Head of caudate nucleus (tissue), 42 donors: ENCODE measurements at places on chromosomes 3 and 15.

DNA sequence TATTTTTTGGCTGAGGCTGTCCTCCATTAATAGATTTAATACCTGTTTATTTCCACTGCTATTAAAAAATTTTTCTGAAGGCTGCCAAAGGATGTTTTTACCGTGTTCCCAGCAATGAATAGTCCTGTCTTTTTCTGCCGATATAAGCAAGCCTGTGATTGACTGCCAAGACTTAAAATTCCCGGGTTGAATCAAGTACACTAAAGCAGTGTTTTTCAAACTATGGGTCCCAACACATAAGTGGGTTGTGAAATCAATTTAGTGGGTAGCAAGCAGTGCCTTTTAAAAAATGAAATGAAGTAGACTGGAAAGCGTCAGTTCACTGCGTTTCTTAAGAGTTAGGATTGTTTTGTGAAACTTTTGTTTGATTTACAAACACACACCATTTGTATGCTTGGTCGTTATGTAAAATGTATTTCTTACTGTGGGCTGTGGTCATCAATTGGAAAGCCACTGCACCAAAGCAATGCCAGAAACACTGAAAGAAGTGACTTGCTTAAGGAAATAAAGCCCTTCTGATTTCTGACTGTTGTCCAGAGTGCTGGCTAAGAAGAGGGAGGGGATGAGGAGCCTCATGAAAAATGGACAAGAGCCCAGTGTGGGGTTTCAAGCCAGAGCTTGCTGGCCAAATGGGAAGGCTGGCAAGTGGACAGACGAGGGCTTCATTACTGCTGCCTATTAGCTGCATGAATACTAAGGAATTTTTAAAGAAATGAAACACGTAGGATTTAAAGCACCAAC is 206.0 kb downstream of the THRB start:
- DNase-seq, result peak; percentile 77

- DNase-seq, result no peak
Observed at GRCh38 chr3:148964809-148965208, 26.5 kb upstream of the GYG1 start.

GRCh38 chr3:45642731-45643152 is 46.5 kb upstream of the SACM1L start:
- DNase-seq, result no peak

GRCh38 chr3:66269411-66269810 is 48.6 kb downstream of the SLC25A26 start:
- no peak for DNase-seq

DNA sequence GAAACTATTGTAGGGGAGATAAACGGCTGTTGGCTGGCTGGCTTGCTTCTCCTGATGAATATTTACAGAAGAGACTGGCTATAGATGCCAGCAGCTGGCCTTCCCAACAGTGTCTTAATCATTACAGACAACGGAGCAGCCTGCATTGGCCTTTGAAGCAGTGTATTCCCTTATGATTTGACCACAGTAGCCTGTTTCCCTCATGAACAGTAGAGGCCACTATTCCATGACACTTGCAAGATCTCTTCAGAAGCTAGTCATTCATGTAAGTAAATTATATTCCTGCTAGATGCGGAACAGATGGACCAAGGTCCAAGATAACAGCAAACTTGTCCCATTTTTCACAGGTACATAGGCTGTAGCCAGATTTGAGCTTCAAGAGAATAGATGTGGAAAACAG is 47.3 kb downstream of the TMCO5A start:
- DNase-seq, result no peak

GRCh38 chr15:75200765-75201615 is 692 bp upstream of the C15orf39 start:
- DNase-seq, result no peak

DNA sequence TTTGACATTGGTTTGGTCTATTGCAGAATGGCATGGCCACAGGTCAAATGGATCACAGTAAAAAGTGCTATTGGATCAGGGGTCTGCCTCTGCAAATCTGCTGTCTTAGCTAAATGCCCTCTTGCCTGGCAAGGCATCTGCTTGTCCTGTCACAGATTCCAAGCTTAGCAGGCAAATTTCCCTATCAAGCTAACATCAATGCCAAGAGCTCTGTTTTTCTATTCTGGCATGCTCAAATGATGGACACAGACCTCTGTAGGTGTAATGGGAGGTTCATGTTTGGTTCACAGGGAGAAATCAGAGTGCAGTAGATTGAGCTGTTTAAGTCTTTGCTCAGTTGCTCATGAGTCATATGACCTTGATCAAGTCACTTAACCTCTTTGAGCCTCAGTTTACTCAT is 54.8 kb upstream of the CPB1 start:
- no peak for DNase-seq

DNA sequence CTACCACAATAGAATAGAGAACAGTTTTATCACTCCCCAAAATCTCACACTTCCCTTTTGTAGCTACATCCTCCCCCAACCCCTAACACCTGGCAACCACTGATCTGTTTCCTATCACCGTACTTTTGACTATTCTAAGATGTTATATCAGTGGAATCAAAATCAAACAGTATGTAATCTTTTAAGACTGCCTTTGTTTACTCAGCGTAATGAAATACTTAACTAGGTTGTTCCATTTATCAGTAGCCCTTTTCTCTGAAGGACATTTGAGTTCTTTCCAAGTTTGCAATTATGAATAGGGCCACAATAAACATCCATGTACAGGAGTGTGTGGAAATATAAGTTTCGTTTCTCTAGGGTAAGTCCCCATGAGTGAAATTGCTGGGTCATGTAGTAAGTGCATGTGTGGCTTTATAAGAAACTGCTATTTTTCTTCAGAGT is 372.3 kb downstream of the SV2B start:
- no peak for DNase-seq

DNA sequence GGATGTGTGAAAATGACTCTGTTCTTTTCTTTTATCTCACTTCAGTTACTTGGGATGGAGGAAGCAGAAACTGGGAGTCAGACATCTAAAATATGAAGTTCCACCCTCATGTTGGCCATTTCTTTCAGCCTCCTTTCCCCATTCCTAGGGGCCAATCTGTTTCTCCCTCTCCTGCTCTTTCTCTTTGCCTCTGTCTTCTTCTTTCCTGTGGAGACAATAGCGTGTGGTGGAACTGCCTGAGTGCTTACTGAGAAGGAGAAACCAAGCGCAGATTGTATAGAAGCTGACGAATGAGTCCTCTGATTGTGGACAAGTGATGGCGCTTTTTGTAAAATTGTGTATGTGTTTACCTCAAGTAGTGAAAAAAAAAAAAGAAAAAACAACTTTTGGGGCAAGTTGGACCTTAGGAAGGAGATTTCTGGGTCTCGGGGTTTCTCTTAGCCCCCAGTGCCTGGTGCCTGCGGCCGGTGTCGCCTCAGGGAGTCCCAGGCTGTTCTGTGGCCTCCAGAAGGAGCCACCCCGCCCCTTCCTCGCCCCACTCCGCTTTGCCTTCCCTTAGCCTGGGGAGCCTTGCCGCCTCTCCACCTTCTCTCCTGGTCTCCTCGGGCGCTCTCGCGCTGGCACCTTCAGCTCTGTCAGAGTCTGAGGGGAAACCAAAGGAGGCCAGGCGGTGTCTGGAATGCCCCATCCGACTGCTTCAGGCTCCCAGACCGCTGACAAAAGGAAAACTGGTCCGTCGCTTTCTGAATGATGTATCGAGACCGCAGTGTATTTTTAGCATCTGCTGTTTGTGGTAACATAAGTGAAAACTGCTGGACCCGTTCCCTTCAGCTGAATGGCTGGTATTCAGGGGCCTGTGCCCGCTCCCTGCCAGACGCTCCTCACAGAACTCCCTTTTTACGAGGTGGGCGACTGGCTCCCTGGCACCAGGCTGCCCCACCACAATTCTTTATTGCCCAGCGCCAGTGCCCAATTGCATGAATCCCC is 30.1 kb downstream of the SCG5 start:
- DNase-seq, result peak; percentile 70

- DNase-seq, result no peak
Observed at GRCh38 chr3:16377196-16377595, 112.2 kb downstream of the OXNAD1 start.

DNA sequence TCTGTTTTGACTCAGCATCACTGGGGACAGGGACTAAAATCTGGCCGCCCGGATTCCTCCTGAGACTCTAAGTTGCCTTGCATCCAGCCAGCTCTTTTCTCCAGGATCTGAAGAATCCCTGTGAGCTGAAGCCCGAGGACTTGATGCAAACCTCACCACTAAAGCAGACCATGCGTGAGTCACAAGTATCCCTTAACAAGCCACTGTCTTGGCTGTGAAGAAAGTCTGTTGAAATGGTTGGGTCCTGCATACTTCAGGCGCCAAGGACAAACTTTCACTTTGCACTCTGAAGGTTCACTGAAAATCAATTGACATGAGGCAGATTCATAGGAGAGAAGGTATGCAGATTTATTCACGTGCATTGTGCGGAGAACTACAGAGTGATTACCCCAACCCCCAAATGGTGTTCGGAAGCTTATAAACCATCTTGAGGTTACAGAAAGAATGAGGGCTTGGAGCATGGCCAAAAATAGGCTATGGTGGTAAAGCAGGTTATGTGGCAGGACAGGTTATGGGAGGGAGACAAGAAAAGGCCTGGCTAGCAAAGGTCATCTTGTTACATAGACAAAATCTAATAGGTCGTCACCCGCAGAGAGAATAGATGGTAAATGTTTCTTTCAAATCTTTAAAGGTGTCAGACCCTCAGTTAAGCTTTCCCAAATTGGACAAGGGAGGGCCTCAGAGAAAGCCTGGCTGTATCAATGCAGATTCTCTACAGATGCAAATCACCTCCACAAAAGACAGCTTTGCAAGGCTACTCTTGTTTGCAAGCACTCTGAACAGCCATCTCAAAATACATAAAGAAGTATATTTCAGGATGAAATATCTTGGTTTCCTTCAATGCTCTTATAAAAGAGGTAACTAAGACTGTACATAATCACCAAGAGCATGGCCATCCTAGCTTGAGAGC is 126.3 kb upstream of the PLAAT1 start:
- no peak for DNase-seq

DNA sequence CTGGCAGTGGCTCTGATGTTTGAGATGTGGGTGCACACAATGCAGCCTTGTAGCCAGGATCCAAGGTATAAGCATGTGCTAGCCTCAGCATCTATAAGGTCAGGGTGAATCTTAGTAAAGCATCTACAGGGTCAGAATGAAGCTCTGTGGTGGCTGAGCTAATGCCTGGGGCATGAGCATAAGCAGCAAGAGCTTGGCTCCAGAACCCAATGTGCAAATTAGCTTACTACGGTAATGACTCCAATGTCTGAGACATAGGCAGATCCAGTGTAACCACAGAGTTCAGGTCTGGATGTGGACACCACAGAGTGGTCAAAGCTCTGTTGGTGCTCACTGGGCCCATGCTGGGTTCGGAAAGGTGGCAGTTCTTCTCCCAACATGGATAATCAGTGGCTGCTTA is 304.5 kb upstream of the NECTIN3 start:
- no peak for DNase-seq

GRCh38 chr3:40047406-40047805 is 238.0 kb downstream of the MYRIP start:
- DNase-seq, result no peak

DNA sequence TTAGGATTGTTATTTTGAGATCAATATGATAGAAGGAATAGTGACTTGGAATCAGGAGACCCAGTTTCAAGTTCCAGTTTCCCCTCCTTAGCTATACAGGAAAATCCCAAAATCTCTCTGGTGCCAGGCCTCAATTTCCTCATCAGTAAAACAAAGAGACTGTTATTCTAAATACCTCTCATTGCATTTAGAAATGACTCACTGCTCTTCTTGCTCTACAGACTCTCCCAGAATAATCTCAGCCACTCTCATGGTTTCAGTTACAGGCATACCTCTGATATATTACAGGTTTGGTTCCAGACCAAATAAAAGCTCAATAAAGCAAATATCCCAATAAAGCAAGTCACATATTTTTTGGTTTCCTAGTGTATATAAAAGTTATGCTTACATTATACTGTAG is 28.3 kb downstream of the IMPG2 start:
- DNase-seq, result no peak

GRCh38 chr3:127679534-127680145 is 6.9 kb downstream of the ABTB1 start:
- DNase-seq, result peak; percentile 7

GRCh38 chr3:129845956-129846355 is 47.6 kb downstream of the TMCC1 start:
- DNase-seq, result no peak

DNA sequence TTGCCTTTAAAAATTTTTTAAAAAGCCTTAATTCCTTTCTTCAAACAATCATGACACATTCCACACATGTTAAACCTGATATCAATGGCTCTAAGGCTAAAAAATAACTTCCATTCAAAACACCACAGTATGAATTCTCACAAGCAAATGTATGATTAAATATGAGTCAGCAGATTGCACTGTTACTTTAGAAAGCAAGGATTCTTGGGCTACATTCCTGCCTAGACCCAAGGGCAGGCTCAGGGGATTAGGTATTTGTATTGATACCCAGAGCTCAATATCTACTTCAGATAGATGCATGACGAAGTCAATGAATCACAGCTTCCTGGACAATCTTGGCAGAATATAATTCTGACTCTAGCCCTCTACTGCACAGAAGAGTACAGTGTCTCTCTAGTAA is 65.7 kb downstream of the RARB start:
- DNase-seq, result no peak

- no peak for DNase-seq
Observed at GRCh38 chr3:147373301-147373700, 33.0 kb downstream of the ZIC4 start.

DNA sequence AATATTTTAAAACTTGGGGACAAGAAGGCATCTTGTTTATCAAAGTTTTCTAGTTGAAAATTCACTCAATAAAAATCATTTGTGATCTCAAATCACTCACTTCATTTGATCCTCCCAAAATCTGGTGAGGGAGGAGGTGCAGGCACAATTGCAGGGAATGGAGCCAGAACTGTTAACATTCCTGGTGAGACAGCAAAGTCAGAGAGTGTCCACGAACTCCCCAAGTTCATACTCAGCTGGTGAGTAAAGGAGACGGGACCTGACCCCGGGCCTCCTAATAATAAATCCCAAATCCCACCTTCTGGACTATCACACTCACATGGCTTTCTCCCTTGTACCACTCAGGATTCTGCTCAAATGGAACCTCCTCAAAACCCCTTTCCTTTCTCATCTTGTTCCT is 252.3 kb upstream of the LRTM1 start:
- DNase-seq, result no peak

DNA sequence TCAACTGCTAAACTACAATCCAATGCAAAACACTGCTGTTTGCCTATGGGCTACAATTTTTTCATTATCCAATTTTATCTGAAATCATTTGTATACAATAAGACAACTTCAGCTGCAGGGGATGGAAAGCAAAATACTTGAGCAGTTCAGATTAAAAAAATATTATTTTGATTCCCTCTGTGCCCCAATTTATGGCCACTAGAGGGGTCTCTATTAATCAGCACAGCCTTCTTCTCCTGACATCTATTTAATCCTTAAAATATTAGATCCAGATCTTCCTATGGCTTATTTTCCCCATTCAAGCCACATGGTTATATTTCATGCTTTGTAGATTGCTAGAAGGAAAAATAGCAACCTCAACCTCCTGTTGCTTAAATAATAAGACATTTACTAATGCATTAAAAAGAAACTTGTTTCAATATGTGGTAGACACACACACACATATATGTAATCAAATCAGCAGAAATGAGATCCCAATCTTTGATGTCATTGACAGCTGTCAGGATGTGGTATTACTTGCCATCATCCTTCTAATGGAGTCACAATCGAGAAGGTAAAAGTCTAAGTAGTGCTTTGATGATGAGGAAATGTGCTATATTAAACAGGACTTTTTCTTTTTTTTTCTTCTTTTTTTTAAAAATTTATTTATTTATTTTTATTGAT is 104.2 kb downstream of the P2RY1 start:
- no peak for DNase-seq
